Nephron progenitor cell (in vitro differentiated cells): ENCODE measurements at places on chromosomes 3 and 15.
A peak's percentile ranks its signal among the peaks of the same experiment; 100 is the strongest.

- no peak for DNase-seq
Measured at GRCh38 chr3:89925976-89926375, 818.6 kb downstream of the EPHA3 start.

GRCh38 chr3:149621218-149622005 lies 36.4 kb downstream of the WWTR1 start:
- DNase-seq = no peak

DNA sequence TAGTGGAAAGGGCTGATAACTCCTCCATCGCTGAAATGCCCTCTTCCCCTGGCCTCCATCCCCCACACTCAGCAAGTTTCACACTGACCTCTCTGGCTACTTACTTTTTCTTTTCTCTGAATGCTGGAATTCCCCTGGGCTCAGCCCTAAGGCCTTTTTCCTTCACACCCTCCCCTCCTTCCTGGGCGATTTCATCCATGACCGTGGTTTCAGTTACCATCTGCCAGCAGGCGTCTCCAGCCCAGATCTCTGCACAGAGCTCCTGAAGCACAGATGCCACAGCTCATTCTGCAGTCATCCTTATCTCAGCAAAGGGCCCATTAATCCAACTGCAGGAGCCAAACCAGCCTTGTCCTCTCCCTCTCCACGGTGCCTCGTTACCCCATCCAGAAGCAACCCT lies 114.0 kb downstream of the RFTN1 start:
- DNase-seq = peak; percentile 52

- no peak for DNase-seq
Measured at GRCh38 chr3:3636815-3637214, 162.4 kb upstream of the LRRN1 start.

- DNase-seq = no peak
Measured at GRCh38 chr3:29926378-29926777, 645.5 kb downstream of the RBMS3 start.

DNA sequence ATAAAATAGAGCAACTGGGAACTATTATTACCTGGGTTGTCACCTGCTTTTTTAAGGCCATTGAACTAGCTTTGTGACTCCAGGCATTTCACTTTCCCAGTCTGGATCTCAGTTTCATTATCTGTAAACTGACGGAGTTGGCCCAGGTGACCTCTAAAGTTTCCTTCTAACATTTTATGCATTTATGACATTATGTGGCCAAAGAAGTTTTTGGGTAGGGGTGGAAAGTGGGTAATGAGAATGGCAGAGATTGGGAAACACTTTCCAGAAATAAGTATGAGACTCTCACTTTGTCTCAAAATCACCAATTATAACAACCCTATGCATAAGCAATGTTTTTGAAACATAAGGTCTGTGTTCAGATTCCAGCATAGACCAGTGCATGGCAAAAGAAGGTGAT lies 99.1 kb upstream of the ARHGEF3 start:
- DNase-seq = no peak

DNA sequence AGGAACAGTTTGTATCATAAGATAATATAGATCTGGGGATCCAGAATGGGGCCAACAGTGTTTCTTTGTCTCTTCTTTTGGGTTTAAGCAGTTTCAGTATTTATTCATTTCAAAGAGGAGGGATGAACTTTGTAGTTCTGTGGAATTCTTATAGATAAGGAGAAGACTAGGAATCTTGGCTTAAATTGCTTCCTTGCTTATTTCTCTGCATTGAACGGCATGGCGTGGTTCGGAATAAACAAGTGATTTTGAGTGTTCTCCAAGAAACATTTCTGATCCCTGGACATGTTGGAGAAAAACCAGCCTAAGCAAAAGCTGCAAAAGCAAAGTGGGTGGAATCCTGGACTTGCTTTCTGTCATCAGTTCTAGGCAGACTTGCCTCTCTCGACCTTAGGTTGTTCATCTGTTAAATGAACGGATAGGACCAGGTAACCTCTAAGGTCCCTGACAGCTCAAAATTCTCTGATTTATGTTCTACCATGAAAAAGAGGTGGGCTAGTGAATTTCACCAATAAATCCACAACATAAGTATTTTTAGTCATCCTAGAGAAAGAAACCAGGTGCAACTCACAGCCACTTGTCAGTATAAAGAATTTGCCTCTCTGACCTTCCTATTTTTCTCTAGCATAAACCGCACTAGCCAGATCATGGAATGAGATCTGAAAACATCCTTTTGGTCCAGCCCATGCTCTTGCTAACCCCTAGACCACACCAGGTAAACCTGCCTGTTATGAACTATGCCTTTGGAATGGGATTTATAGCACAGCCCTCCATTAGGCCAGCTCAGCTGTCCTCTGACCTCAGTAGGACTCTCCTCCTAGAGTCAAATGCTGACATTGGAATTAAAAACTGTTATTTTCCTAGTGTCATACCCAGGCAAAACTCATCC lies 78.8 kb downstream of the CLDN11 start:
- DNase-seq = no peak
